ENCODE measurements at places on chromosomes 1 and 21.
A peak's percentile ranks its signal among the peaks of the same experiment; 100 is the strongest.

- no peak for DNase-seq
Measured at GRCh38 chr1:4328402-4329071, 325.9 kb upstream of the AJAP1 start.

- DNase-seq: peak; percentile 59
Measured at GRCh38 chr1:15740924-15741850, 1.1 kb upstream of the TMEM82 start.

GRCh38 chr1:109739738-109740614 lies 862 bp downstream of the GSTM3 start:
- peak; percentile 77 for DNase-seq

GRCh38 chr1:20182415-20182814 lies 3.5 kb upstream of the UBXN10 start:
- no peak for DNase-seq

- DNase-seq: no peak
Measured at GRCh38 chr1:906600-907420, 16.9 kb upstream of the SAMD11 start.

DNA sequence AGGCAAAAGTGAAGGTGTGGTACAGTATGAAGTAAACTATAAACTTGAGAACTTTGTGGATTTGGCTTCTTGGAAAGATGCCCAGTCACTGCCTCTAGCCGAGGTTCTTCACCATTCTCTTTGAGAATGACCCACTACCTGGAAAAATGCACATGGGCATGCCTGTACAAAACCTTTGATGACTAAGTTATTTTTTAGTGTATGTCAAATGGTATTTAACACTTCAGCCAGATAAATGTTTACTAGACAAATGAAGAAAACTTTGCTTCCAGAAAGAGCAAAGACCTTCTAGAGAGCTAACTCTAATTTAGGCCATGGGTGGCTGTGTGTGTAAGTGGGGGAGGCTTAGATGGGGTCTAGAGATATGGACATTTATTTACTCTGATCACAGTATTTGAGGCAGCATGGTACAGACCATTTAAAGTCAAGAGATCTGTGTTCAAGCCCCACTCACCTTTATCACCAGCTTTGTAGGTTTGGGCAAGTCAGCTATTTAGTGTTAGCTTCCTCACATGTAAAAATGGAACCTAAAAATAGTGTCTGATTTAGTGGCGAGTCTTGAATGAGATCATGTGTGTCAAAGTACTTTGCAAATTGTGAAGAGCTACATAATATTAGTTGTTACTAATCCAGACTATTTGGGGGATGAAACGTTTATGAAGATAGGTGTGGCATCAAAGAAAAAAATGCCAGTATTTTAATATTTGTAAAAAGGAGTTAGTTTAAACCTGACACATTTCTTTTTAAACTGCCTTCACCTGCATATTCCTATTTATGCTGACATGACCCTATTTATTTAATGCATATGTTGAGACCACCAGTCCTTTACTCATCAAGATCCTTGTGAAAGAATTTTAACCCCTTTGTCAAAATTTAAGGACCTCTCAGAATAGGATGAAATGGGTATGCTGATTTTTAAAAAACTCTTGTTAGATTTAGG lies 20.2 kb downstream of the NFYC start:
- DNase-seq: no peak

GRCh38 chr1:110608247-110608646 lies 2.1 kb upstream of the KCNA2 start:
- DNase-seq: no peak

GRCh38 chr21:37368541-37369279 lies 2.1 kb downstream of the DYRK1A start:
- no peak for DNase-seq

- DNase-seq: no peak
Measured at GRCh38 chr1:235327559-235328270, at the start of gene ARID4B. ARID4B (minus strand) TSS chr1:235328179; CDS start chr1:235326919, 1,260 bp downstream.

DNA sequence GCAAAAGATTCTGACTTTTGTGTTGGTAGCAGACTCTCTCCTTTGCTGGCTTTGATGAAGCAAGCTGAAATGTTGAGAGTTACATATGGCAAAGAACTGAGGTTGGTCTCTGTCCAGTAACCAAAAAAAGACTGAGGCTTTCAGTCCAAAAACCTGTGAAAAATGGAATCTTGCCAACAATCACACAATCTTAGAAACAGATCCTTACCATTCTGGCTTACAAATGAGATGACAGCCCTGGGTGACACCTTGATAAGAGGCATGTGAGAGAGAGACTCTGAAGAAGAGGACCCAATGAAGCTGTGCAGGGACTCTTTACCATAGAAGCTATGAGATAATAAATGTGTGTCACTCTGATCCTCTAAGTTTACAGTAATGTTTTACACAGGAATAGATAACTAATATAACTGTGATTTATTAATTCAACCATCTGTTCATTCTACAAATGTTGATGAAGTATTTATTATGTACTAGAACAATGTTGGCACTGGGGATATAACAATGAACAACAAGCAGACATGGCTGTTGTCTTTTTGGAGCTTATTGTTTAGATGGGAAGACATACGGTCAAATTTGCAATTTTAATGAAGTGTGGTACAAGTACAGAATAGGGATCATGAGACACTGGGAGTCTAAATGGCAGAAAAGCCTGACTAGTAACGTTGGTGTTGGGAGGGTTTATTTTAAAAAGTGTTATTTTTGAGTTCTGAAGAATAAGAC lies 251.0 kb downstream of the OLFM3 start:
- no peak for DNase-seq
